ENCODE measurements at places on chromosomes 7 and 10.

DNA sequence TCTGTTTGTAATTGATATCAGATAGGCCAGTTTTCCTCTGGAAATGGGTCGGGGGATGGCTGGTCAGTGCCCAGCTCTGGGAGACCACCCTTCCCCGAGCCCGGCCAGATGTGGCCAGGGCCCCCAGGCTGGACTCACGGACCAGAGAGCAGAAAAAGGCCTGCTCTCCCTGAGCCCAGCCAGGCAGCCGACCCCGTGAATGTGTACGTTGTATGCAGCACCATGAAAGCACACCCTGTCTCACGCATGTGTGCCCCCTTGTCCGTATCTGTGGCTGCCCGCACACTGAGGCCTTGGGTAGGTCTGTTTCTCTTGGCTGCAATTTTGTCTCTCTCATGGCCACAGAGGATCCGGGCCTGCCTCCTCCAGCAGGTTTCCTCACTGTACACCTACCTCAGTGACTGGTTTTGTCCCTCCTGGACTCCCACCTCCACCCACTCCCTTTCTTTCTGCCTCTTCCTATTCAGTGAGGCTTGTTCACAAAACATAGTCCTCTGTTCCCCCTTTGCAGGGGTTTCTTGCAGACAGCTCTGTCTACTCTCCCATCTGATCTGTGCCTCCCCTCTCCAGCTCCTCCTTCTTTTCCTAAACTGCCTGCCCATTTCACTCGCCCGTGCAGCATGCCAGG lies 23.6 kb upstream of the ANKRD2 start:
- peak; percentile 5 for DNase-seq

- DNase-seq: no peak
Observed at GRCh38 chr7:41313171-41313570, 389.7 kb downstream of the INHBA start.

DNA sequence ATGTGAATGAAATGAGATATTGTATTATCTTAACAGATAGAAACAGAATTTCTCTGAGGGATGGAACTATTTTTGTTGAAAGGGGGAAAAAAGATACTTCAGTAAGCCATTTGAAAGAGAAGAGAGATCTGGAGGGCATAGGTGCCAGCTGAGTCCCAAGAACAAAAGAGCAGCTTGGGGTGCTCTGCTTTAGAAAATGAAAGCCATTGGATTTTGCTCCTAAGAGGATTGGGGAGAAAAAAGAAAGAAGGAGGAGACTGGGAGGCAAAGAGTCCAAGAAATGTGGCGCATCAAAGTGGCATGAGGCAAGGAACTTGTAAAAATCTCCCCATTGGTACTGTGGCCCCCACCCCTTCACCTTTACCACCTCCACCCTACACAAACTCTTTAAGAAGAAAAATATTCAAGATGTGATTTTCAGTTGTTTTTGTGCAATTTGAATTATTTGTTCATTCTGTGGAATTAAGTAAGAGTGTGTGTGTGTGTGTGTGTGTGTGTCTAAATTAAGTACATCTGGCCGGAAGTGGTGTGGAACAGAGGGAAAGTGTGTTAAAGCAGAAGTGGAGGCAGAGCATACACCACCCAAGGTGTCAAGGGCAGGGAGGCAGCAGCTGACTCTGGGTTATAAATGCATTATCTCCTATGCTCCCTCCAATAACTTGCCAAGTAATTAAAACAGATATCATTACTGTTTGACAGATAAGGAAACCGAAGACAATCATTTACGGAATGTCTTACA lies 9.9 kb upstream of the GNAI1 start:
- DNase-seq: no peak

DNA sequence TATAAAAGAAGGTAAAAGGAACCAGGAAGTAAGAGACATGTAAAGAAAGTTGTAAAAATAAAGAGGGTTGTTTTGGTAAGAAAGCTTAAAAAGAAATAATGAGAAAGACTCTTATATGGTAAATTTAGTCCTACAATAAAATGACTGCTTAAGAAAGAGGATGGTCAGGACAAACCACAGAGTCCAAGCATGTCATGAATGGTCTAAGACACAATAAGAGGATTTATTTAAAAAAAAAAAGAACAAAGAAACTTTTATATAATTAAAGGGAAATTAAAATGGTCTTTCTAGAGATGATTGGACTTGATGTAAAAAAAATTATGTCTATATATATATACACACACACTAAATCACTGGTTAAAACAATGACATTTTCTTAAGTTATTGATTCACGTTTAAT lies 18.2 kb downstream of the ATAD1 start:
- no peak for DNase-seq

- no peak for DNase-seq
Observed at GRCh38 chr10:12839941-12840611, 161.4 kb downstream of the CCDC3 start.

DNA sequence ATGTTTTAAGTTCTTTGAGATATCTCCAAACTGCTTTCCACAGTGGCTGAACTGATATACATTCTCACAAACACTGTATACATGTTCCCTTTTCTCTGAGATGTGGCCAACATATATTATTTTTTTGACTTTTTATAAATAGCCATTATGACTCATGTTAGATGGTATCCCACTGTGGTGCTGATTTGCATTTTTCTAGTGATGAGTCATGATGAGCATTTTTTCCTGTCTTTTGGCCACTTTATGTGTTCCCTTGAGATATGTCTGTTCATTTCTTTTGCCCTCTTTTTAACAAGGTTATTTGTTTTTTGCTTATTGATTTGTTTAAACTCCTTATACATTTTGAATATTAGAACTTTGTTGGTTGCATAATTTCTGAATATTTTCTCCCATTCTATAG lies 1055.1 kb downstream of the NXPH1 start:
- DNase-seq: no peak

DNA sequence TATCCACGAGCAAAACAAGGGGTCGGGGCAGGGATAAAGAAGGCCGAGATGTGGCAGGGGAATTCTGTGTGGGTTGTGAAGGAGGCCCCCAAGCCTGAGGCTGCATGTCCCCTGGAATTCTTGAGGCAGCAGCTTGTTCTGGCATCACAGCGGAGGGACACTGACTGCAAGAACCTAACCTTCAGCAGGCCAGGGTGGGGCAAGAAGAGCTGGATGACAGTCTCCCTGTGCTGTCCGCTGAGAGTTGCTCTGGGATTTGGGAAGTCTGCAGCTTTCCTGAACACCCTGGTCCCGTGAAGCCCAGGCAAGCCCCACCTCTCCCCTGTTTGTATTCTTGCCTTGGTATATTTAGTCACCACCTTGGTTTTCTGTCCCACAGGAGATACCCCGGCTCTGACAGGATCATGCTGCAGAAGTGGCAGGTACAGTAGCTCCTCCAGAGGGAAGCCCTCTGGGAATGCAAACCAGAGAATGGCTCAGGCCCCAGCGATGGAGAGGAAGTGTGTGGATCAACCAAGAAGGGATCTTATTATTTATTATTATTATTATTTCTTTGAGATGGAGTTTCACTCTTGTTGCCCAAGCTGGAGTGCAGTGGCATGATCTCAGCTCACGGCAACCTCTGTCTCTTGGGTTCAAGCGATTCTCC lies 1.9 kb upstream of the LRRC18 start:
- DNase-seq: no peak

DNA sequence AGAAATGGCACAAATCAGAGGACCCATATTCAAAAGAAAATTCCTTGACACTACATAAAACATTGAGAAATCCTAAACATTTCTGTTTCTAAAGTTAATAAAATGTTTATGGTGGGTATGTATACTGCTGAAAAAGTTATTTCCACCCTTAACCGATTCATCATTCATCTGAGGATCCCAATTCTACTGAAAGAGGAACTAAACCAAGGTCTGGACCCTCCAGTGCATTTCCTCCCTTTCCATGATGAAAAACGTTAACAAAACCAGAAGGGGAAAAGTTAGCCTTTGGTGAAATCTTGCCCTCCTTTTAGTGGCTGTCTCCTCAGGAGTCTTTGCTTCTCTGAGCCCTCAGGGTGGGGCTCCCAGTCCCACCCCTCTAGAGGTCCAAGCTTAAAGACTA lies 144.5 kb upstream of the ASAH2 start:
- DNase-seq: no peak

- no peak for DNase-seq
Observed at GRCh38 chr7:28748933-28749584, 209.1 kb downstream of the TRIL start.

GRCh38 chr7:157444011-157444842 lies 107.4 kb downstream of the DNAJB6 start:
- DNase-seq: no peak

DNA sequence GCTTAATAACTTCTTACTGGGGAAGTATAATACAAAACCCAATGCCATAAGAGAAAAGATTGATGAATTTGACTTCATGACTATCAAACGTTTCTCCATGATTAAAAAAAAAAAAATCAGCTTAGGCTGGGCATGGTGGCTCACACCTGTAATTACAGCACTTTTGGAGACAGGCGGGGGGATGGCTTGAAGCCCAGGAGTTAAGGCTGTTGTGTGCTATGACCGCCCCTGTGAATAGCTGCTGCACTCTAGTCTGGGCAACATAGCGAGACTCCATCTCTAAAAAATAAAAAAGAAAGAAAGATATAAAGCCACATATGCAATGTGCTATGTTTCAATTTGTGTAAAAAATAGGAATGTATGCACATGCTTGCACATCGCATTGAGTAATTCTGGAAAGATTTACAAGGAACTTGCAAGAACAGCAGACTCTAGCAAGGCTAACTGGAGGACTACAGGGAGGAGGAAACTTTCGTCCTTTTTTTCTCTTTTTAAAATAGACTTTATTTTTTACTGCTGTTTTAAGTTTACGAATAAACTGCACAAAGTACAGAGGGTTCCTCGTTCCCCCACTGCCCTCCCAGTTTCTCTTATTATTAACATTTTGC lies 10.3 kb upstream of the RARRES2 start:
- DNase-seq: no peak

- no peak for DNase-seq
Observed at GRCh38 chr10:90148116-90148855, 446.9 kb downstream of the KIF20B start.

- DNase-seq: no peak
Observed at GRCh38 chr7:79340212-79340611, 113.3 kb downstream of the MAGI2 start.

GRCh38 chr10:22570733-22571430 lies 143.5 kb downstream of the PIP4K2A start:
- peak; percentile 63 for DNase-seq

- no peak for DNase-seq
Observed at GRCh38 chr10:128498378-128498730, 372.1 kb upstream of the MKI67 start.

Measured in activated CD4-positive, alpha-beta memory T cell treated with anti-CD3 and anti-CD28 coated beads for 36 hours (primary cell).